Cardiac fibroblast (primary cell): ENCODE measurements at places on chromosomes 16 and 17.
A peak's percentile ranks its signal among the peaks of the same experiment; 100 is the strongest.

GRCh38 chr17:50097926-50098325, 2.8 kb downstream of the PDK2 start:
- DNase-seq: no peak

DNA sequence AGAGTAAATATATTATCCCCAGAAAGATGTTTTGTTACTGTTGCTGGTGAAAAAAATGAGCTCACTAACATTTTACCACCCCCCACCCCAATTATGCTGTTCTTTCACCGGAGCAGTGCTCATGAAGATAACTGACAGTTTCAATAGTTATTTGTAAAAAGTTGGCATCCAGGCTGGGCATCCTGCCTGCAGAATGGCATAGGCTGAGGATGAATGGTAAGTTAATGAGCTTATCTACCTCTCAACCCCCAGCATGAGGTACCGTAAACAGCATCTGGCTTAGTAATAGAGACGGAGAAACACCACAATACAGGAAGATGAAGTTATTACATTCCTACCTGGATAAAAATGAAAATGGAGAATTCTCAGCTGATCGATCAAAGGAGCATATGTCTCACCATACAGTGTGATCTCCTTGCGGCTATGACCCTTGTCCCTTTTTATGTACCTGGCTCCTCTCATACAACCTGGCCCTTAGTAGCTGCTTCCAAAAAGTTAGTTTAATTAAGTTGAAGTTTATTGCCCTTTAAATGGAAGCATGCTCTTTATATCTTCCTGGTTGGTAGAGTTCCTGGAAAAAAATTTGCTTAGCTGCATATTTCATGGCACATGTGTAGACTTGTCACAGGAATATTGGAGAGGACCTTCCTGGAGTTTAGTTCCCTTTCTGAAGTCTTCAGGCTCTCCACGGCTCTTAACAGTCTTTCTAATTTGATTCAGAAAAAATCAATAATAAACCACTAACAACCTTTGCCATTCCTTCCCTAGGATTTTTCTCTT, 61.2 kb upstream of the MPHOSPH6 start:
- no peak for DNase-seq

GRCh38 chr16:50653633-50654519, 27.2 kb downstream of the SNX20 start:
- DNase-seq: no peak

DNA sequence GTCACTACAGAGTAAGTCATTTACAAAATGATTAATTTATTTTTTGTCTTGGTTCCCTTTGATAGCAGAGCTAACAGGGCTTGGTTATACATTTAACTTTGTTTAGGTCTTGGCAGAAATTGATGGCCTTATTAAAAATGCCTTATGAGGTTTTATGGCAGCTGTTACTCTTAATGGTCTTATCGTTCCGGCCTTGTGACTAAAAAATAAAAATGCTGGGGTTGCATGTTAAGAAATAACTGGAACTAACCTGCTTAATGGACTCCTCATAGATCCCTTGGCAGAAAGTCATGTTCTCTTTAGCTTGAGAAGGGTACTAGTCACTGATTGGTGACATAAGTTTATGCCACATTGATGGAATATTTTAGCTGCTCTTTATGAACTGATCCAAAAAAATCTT, 18.3 kb downstream of the COX11 start:
- DNase-seq: no peak

GRCh38 chr16:84041881-84042280, 714 bp downstream of the SLC38A8 start:
- DNase-seq: no peak

- DNase-seq: no peak
These were observed 22.6 kb downstream of the RNF213 start for GRCh38 chr17:80283116-80283852.

DNA sequence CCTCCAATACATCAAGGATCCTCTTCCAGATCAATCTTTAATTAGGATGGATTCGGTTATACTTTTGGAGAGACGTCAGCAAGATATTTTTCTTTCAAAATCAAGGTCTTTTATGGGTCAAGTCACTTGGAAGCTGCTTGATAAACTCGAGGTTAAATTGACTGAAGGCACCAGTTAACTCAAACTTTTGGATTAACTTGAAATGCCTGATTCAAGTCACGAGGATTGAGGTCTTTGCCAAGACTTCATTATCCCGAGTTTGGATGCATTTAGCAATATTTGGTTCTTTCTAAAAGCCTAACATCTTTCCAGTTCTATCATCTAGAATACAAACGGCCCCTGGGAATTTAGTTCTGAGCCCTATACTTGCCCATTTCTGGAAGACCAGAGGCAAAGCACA, 82.9 kb downstream of the MYH11 start:
- no peak for DNase-seq

DNA sequence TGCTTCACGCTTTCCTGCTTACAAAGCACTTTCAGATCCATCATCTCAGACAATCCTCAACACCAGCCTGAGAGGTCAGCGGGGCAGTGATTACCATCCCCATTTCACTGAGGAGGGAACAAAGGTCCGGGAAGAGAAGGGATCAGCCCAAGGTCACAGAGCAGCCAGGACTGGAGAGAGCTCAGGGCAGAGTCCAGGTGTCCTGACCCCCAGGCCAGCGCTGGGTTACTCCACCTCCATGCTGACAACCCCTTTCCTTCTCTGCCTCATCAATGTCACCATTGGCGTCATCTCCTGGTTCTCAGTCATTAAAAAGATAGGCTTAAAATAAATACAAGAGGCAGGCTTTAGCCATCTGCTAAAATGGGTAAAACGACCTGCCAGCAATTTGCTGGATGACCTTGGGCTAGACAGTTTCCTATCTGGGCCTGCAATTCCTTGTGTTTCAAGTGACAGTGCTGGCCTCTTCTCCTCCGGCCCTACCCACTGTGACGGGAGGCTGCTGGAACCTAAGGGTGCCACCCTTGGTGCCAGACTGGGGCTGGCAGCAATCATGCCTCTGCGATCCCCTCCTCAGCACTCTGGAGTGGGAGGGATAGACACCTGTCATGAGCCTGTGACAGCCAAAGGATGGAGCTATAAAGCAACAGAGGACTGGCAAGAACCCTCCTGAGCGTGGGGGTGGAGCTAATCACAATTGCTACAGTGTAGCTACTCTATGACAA, 79.5 kb upstream of the CCL1 start:
- DNase-seq: no peak

- DNase-seq: no peak
These were observed 250.3 kb downstream of the ZFHX3 start for GRCh38 chr16:72797621-72798020.

DNA sequence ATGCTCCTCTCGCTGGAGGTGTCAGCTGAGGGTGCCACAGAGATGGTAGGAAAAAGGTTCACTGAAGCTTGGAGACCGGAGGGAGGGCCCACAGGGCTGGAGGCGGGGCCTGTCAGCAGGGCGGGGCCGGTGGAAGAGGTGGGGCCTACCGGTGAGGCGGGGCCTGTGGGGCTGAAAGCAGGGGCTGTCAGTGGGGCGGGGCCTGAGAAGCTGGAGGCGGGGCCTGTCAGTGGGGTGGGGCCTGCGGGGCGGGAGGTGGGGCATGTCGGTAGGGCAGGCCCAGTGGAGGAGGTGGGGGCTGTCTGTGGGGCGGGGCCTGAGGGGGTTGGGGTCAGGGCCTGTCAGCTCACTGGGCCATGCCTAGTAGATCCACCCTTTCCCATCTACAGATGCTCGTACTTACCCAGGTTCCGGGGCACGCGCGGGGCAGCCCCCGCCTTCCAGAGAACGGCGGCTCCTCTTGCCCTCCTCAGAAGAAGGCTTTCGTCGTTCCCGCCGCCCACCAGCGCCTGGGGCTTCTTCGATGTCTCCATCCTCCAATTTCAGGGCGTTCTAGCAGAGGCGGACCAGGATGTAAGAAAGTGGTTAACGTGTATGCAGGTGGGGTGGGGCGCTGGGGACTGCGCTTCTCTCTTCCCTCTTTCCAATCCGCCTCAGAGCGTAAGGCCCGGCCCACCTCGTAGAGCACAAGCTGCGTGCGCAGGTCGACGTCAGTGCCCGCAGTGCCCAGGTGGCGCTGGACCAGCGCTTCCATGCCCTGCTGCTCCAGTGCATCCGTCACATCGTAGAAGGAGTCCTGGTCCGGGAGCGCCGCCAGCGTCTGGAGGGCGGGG, 9.8 kb downstream of the TMEM208 start:
- DNase-seq: peak; percentile 50

GRCh38 chr17:30332057-30332542, 1.8 kb downstream of the TMIGD1 start:
- DNase-seq: peak; percentile 70

DNA sequence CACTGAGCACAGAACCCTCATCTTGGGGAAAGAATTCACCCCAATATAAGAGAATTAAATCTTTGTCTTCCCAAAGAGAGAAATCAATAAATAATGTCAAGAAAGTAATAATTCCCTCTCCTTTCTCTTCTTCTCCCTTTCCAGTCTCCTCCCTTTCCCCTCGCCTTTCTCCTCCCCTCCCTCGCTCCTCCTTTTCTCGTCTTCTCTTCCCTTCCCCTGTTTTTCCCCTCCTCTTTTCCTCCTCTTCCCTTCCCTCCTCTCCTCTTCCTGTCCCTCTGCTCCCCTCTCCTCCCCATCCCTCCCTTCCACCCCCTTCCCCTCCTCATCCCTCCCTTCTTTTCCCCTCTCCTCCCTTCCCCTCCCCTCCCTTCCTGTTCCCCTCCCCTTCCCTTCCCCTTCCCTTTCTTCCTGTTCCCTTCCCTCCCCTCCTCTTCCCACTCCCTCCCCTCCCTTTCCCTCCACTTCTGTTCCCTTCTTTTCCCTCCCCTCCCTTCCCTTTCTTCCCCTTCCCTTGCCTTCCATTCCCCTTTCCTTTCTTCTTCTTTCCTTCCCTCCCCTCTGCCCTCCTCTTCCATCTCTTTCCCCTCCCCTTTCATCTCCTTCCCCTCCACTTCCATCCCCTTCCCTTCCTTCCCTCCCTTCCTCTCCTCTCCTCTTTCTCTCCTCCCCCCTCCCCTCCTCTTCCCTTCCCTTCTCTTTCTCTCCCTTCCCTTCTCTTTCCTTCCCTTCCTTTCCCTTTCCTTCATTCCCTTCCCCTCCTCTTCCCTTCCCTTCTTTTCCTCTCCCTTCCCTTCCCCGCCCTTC, 363.6 kb downstream of the SHISA9 start:
- no peak for DNase-seq

DNA sequence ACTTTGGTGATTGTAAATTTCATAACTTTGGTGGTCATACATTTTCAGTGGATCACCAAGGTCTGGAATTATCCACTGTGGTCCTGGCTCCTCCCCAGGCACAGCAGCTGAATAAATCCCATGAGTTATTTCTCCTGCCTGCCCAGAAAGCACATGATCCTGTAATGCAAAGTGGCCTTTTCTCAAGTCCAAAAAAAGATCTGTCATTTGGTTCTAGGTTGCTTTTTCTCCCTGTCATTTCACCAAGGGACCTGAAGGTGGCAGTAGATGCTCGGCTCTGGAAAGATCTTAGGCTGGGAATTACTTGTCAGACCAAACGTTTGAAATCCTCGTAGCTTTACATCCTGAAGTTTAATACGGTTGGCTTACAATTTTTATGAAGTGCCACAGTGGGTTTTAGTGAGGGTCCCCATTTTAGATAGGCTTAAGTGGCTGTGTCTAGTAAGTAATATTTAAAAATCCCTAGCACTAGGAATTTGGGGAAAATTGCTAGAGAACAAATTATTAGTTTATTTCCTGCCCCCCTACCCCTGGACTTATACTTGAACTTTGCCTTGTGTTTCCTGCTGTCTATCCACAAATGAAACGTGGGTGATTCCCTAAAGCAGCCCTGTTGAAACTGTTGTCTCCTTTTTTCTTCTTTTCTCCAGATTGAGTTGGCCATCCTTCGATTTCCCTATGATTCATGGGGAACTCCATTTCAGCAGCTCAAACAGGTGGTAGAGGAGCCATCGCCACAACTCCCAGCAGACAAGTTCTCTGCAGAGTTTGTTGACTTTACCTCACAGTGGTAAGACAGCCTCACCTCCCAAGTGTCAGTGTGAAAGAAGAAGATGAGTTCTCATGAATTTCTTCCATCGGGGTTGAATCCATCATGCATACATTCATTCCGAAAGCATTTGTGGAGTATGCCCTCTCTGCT, 111.7 kb downstream of the MAP2K6 start:
- peak; percentile 77 for DNase-seq

- peak; percentile 50 for DNase-seq
These were observed 645 bp upstream of the ELMO3 start for GRCh38 chr16:67198238-67198734.

GRCh38 chr17:16214190-16215001, 938 bp downstream of the NCOR1 start:
- DNase-seq: peak; percentile 16

- DNase-seq: no peak
These were observed 549.4 kb upstream of the CDH5 start for GRCh38 chr16:65817066-65817465.

- DNase-seq: peak; percentile 58
These were observed 30.9 kb upstream of the CDC42EP4 start for GRCh38 chr17:73342541-73343167.

GRCh38 chr17:48128400-48128799, 20.8 kb downstream of the SNX11 start:
- no peak for DNase-seq

DNA sequence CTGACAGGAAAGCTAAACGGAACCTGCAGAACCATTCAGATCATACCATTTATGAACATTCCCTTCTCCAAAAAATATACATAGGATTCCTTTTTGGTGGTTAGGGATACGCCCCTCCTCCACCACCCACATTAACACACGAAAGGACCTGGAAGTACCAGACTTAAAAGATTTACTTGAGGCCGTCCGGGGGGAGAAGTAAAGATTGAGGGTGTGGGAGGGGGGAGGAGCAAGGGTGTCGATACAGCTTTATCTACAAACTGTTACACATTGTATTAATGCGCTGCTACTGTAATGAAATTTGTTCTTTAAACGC, 537 bp downstream of the PALB2 start:
- DNase-seq: no peak

DNA sequence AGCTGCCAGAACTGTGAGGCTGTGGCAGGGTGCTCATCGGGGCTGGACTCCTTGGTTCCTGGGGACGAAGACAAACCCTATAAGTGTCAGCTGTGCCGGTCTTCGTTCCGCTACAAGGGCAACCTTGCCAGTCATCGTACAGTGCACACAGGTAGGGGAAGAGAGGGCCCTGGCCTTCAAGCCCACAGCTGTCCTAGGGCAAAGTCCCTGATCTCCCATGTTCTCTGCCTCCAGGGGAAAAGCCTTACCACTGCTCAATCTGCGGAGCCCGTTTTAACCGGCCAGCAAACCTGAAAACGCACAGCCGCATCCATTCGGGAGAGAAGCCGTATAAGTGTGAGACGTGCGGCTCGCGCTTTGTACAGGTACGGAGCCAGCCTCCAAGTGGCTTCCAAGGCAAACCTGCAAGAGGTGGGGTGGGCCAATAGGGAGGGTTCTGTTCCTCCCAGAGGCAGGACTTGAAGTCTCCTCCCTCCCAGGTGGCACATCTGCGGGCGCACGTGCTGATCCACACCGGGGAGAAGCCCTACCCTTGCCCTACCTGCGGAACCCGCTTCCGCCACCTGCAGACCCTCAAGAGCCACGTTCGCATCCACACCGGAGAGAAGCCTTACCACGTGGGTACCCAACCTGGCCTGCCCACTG, 3.7 kb downstream of the BCL6B start:
- DNase-seq: no peak

- no peak for DNase-seq
These were observed 155.8 kb upstream of the GSE1 start for GRCh38 chr16:85457366-85457765.
